ENCODE measurements at places on chromosomes 12 and 14.

DNA sequence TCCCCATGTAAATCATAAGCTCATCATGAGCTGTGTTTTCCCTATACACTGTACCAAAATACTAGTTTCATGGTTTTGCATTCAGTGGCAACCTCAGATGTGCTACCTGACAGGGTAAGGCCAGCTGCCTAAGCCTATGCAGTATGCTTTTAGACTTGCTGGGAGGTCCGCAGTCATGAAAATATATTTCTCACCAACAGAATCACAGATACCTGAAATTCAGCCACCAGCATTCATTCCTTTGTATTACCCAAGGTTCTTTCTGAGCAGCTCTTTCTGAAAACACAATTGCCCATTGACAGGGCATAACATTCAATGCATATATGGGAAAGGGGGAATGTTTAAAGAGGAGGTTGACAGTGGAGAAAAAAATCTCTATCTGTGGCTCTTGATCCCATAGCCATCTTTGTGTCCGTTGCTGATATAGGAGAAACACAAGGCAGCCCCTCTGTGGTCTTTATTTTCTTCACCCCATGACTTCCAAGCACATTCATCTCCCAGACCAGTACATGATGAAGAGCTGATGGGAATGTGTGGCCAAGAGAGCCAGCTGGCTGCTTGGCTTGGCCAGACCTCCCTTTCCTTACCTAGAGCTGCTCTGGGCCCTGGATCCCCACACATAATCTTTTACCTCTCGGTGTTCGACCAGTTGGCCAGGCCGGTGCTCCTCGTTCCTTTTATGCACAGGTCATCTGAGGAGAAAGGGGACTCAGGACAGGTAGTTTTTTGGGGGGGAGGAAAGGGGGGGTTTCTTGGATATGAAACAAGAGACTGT, 162.9 kb downstream of the KCNA5 start:
- DNase-seq, result no peak

DNA sequence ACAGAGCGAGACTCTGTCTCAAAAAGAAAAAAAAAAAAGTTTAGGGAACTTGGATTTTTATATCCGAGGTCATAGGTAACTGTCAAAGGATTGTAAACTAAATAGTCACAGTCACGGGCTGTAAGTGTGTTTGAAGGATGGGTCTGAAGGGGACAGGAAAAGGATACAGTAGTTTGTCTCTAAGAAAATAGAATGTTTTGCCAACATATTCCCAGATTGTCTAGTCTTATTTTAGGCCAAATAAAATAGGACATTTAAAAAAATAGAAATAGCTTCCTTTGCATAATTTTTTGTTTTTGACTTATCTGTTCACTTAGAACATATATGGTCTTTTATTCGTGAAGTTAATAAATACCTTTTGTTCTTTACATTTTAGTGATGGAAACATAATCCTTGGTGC, 24.2 kb upstream of the REP15 start:
- DNase-seq, result no peak

DNA sequence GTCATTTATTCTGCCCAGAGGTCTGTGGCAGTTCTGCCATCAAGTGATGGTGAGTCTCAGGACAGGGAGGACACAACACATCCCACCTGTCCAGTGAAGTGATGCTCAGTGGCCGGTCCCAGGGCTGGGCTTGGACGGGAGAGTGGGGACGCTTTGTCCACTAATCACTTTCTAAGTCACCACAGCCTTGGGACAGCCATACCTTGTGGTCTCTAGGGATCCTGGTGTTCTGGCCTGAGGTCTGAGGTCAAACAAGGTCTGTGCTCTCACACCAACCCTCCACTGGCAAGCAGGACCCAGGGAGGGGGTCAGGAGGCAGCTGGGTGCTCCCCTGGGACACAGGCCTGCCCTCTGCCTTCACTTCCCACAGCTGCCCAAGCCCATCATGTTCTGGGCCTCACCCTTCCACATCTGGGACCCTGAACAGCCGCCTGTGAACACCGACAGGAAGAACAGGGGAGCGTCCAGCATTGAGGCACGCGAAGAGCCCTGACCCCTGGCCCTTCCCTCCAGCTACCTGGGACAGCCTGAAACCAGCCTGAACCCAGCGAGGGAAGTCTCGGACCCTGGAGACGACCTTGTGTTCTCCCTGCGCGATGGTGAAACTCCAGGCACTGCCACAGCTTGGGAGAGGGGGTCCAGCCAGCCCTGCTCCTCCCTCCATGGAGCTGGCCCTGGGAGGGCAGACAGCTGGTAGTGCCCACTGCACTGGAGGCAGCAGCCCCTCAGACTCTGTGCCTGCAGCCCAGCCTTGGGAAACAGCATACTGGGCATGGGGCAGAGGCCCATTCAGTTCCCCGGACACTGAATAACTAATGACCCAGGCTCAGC, 19.7 kb upstream of the GPR132 start:
- no peak for DNase-seq

- no peak for DNase-seq
Observed at GRCh38 chr14:71206766-71207371, 299.6 kb downstream of the PCNX1 start.

GRCh38 chr12:81330480-81330879, 252.6 kb downstream of the ACSS3 start:
- DNase-seq, result no peak

DNA sequence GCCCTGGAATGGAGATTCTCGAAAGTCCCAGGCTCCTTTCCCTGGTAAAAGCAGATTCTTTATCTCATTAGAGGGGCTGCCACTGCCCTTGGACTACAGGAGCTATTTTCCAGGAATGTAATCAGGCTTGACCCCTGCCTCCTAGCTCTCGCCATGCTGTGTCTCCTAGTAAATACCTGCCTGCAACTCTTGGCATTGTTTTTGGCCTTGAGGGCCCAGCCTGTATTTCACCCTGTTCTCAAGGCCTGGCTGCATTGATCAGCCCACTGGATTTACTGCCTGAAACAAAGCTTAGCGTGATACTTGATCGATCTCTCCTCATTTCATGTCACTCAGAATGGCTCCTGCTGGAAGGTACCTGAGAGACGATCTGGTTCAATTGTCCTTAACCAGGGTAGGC, 273.7 kb downstream of the CACNA1C start:
- DNase-seq, result no peak

DNA sequence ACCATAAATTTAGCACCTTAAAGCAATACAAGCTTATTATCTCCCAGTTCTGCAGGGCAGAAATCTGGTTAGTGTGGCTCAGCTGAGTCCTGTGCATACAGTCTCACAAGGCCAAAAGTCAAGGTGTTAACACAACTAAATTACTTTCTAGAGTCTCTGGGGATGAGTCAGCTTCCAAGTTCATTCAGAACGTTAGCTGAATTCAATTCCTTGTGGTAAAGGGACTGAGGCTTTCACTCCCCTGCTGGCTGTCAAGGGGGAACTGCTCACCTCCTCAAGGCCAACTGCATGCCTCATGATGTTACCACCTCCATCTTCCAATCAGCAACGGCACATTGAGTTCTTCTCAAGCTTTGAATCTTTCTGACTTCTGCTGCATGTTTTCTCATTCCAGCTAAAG, 27.6 kb downstream of the EML5 start:
- no peak for DNase-seq
